Dermis blood vessel endothelial cell (primary cell): ENCODE measurements at places on chromosomes 1 and 21.

DNA sequence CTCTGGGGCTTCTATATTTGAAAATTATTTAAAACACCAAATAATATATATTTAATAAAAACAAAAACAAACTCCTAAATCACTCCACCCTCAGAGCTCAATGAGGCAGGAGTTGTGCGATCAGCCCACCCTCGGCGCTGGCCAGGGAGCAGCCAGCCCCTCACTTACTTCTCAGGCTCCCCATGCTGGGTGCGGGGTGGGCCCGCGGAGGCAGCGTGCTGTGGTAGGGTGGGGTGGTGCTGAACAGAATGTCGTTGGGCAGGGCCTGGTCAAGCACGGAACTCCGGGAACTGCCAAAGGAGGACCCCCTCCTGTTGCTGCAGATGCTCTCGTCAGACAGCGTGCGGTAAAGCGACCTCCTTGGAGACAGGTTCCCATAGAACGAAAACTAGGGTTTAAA is 204.5 kb downstream of the SIPA1L2 start:
- DNase-seq, result no peak

DNA sequence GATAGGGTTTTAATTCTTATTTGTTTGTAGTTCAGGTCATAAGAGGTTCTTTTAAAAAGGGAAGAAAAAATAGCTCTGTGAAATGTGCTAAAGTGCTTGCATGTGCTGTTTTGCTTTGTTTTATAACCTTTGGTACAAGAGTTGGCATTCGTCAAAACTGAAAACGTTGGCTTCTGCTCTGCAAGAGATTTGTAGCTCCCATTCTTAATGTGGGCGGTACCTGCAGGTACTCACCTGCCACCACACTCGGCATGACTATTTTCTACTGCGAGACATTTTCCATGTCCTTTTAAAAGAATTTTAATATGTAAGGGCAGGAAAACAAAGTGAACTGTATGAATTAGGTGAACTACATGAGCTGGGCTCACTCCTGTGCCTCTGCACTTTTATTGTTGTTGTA is 92.6 kb downstream of the ADARB1 start:
- DNase-seq, result no peak

- no peak for DNase-seq
These were observed 125.5 kb upstream of the IRF2BP2 start for GRCh38 chr1:234735476-234735875.

- DNase-seq, result no peak
These were observed 54.2 kb upstream of the TNR start for GRCh38 chr1:175797576-175797975.

DNA sequence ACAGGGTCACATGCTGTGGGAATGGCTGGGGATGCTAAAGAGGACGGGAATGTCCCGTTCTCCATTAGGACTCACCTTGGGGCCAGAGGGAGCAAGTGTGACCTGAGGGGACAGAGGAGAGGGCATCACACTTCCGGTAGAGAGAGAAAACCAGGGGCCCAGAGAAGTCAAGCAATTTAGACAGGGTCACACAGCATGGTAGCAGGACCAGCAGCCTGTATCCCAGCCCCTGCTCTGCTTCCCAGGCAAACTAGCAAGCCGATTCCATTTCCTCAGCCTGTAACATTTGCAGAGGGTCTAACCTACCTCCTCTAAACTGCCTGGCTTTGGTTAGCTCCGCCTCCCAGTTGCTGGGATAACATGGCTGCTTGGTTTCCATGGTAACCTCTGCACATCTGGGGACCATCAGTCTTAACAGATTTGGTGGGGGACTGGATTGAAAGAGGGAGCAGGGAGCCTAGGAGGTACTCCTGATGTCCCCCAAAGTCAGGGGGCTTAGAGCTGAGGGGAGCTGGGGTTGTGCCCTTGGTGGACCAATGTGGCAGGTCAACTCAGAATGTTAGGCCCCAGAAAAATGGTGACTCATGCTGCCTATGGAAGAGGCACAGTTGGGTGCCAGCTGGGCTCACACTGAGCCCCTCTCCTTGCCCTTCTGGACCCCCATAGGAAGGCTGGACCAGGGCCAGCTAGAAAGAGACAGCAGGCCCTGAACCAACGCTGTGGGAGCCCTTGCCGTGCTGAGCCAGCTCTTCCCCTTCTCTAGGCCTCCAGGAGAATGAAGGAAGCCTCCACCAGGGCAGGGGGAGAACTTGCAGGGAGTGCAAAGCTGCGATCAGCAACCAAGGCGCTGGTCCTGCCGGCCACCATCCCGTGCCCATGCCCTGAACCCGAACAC is 9.5 kb downstream of the COL16A1 start:
- no peak for DNase-seq

GRCh38 chr1:81156887-81157286 is 643.8 kb upstream of the ADGRL2 start:
- DNase-seq, result no peak

DNA sequence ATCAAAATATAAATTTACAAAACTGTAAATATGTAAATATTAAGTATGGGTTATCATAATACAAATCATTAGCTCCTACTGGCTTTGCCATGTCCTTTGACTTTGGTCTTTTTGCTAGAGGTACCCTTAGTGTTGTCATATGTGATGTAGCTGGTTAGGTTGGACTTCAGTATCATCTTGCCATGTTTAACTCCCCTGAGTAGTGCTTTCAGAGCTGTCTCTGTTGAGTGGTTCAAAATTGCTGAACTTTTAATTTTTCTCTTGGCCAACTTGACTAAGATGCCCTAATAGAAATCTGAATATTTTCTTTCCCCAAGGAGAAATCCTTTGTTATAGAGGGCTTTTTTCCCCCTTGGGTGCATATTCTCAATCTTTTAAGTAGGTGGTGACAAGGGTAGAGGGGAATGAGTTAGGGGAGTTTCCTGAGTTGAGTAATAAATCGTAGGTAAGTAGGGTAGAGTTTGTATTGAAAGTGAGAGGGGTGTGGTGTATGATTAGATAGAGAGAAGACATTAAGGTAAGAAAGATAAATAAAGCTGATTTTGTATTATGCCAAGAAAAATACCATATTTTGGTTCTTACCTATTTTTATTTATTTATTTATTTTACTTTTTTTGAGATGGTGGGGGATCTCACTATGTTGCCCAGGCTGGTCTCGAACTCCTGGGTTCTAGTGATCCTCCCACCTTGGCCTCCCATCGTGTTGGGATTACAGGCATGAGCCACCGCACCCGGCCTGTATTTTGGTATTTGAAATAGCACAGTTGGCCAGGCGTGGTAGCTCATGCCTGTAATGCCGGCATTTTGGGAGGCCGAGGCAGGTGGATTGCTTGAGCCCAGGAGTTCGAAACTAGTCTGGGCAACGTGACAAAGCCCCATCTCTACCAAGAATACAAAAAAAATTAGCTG is 21.8 kb downstream of the RPRD2 start:
- DNase-seq, result no peak

DNA sequence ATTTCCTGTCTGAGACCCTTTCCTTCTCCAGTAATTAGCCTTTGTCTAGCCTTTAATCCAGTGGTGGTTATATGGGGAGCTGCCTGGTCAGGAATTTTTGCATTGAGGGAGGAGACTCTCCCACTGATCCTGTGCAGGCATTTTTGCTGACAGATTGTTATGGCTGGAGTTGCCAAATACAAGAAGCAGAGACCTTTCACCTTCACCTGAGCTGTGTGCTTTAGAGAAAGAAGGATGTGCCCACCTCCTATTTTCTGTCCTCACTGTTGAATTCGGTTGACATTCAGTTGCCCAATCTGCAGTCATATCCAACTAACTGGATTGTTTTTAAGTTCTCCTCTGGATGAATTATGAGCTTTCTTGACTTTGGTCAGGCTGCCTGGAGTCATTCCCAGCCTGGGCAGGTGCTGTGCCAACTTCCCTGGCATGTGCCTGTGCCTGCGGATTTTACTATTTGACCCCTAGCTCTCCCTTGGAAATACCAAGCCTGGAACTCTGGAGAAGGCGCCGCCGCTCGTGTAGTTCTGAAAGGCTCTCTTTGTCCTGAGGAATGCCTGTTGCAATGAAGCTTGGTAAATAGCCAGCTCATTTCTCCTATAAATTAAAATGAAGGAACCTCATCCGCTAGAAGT is 143.9 kb downstream of the NOS1AP start:
- DNase-seq, result peak; percentile 21

- DNase-seq, result no peak
These were observed 569.0 kb downstream of the PTPRU start for GRCh38 chr1:29805122-29805895.
